H9 (cell line): ENCODE measurements at places on chromosomes 7 and 10. TPM values are rescaled to one million over a fixed set of nuclear protein-coding genes. Genes with fewer than 3 reads are reported as not detected.
A peak's percentile ranks its signal among the peaks of the same experiment; 100 is the strongest.

The FRG2B gene
- not detected in 2 replicates for total RNA-seq

The THNSL1 gene
- total RNA-seq, result 3.9 and 4.2 TPM in 2 replicates

DNA sequence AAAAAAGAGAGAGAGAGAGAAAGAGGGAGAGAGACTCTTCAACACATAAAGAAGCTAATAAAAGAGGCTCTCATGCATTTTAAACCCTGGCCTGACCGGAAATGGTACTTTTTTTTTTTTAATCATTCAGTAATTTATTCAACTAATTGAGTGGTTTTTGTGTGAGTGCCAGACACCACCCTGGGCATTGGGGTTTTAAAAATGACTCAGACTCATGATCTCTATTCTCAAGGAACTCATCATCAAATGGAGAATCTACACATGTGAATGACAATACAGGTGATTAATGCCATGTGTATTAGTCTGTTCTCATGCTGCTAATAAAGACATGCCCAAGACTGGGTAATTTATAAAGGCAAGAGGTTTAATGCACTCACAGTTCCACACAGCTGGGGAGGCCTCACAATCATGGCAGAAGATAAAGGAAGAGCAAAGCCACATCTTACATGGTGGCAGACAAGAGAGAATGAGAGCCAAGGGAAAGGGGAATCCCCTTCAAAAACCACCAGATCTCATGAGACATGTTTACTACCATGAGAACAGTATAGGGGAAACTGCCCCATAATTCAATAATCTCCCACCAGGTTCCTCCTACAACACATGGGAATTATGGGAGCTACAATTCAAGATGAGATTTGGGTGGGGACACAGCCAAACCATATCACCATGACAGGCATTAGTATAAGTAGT is 158.5 kb upstream of the AUTS2 start:
- H3K36me3 ChIP-seq, result no peaks in the 10 kb centered on the region
- H3K4me3 ChIP-seq, result no peak overlapping the region
- no peaks in the 10 kb centered on the region for H3K27me3 ChIP-seq
- DNase-seq, result no peak
- H3K4me1 ChIP-seq, result no peaks in the 10 kb centered on the region
- no peak overlapping the region for H3K27ac ChIP-seq

DNA sequence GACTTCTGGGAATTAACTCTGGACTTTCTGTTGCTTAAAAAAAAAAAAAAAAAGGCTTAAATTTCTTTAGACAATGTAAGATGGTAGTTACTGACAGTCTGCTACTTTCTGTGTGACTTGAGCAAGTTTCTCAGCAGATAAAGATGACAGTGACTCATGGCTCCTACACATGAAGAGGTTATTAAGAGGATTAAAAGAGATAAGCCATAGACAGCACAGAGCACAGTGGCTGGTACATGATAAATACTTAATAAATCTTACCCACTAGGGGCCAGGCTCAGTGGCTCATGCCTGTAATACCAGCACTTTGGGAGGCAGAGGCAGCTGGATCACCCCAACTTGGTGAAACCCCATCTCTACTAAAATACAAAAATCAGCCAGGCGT is 174.8 kb downstream of the JAZF1 start:
- H3K27me3 ChIP-seq, result no peaks in the 10 kb centered on the region
- no peaks in the 10 kb centered on the region for H3K36me3 ChIP-seq
- no peak for DNase-seq
- no peaks in the 10 kb centered on the region for H3K4me1 ChIP-seq
- H3K27ac ChIP-seq, result no peak overlapping the region
- no peak overlapping the region for H3K4me3 ChIP-seq

- no peak for DNase-seq
- H3K27me3 ChIP-seq, result no peaks in the 10 kb centered on the region
- H3K27ac ChIP-seq, result no peak overlapping the region
- H3K4me3 ChIP-seq, result no peak overlapping the region
Observed at GRCh38 chr10:18068401-18068800, 71.8 kb upstream of the CACNB2 start.

The NIPSNAP2 gene
- 39.7 and 40.7 TPM in 2 replicates for total RNA-seq

The NEUROD6 gene
- total RNA-seq, result not detected in 2 replicates

The ADAM12 gene
- 0.24 and 0.35 TPM in 2 replicates for total RNA-seq

The CYP26C1 gene
- total RNA-seq, result 0.42 and 0.79 TPM in 2 replicates

GRCh38 chr7:138049505-138050116 is 26.6 kb upstream of the AKR1D1 start:
- no peaks in the 10 kb centered on the region for H3K4me1 ChIP-seq
- H3K27ac ChIP-seq, result no peak overlapping the region
- DNase-seq, result no peak
- H3K36me3 ChIP-seq, result peaks cover 5% of the 10 kb centered on the region; the same call in 2 of the 3 replicates
- no peaks in the 10 kb centered on the region for H3K27me3 ChIP-seq
- H3K4me3 ChIP-seq, result no peak overlapping the region

The KDM7A gene
- 6.6 and 7.0 TPM in 2 replicates for total RNA-seq

GRCh38 chr10:63553031-63553430 is 31.8 kb downstream of the REEP3 start:
- H3K4me1 ChIP-seq, result no peaks in the 10 kb centered on the region; the same call in 1 of the 2 replicates
- no peaks in the 10 kb centered on the region; the same call in 2 of the 3 replicates for H3K36me3 ChIP-seq
- H3K27me3 ChIP-seq, result no peaks in the 10 kb centered on the region
- H3K27ac ChIP-seq, result no peak overlapping the region

GRCh38 chr10:3655528-3655927 is 129.5 kb downstream of the KLF6 start:
- peaks cover 8% of the 10 kb centered on the region for H3K36me3 ChIP-seq
- H3K27me3 ChIP-seq, result no peaks in the 10 kb centered on the region
- H3K4me1 ChIP-seq, result peaks cover 2% of the 10 kb centered on the region; the same call in 1 of the 2 replicates
- H3K4me3 ChIP-seq, result no peak overlapping the region
- no peak overlapping the region for H3K27ac ChIP-seq

DNA sequence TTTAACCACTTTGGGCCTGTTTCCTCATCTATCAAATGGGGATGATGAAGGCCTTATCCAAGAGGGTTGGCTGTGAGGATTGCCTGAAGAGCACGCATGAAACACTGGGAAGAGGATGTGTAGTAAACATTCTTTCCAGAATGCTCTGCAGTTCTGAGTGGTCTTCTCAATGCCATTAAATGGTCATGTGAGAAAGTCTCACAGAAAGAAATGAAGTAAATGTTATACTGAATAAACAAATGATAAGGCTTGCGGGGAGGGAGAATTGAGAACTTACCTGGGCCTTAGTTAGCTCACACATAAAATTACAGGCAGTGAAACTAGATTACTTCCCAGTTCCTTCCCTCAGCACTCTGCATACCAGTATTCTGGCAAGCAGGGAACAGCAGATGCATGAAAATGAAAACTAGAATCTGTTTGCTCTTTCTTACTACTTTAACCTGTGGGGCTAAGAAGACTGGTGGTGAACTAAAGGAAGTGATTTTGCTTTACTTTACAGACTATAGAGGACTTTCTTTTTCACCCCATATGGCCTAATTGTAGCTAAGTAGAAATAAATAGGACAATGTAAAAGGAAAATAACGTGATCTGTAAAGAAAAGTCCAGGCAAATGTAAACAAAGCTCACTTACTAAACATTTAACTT is 135.3 kb upstream of the CCDC6 start:
- no peak overlapping the region for H3K4me3 ChIP-seq
- no peaks in the 10 kb centered on the region for H3K27me3 ChIP-seq
- no peaks in the 10 kb centered on the region for H3K4me1 ChIP-seq
- DNase-seq, result no peak
- H3K27ac ChIP-seq, result no peak overlapping the region

DNA sequence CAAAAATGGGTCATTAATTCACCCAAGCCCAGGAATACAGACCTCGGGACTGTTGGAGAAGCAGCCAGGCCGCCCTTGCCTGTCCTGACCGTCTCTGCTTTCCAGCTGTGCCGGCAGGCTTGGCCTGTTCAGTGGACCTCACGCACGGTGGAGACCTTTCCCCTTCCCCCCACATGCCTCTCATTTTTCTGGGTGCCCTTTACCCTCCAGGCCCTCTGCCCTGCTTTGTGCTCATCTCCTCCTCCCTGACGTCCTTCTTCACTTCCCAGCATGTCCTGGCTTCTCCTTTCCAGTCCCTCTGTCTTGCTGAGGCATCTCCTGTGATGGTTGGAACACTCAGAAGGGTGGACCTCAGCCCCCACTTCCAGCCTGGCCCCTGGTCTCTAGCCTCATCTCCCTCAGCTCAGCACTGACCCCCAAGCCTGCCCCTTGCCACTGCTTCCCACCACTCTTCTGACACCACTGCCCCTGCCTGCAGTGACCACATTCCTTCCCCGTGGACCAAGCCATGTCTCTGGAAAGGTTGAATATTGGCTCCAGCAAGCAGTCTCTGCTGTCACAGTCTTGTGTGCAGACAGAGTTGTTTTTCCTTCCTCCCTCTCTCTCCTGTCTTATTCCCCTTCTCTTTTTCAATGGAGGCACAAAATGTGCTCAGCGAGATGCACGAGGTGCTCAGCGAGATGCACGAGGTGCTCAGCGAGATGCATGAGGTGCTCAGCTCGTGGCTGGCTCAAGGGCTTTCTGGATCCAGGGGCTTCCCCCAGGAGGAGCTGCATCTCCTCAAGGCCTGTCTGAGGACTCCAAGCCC is 14.9 kb downstream of the BAG3 start:
- no peak overlapping the region for H3K4me3 ChIP-seq
- H3K27ac ChIP-seq, result no peak overlapping the region

The UBE2D4 gene
- total RNA-seq, result 6.4 and 7.3 TPM in 2 replicates

The RAPGEF5 gene
- total RNA-seq, result 13.3 and 14.4 TPM in 2 replicates

GRCh38 chr7:42091461-42092291 is 145.3 kb downstream of the GLI3 start:
- peak; percentile 80 for DNase-seq
- peak overlapping the region; percentile 48 for H3K4me3 ChIP-seq
- H3K4me1 ChIP-seq, result peaks cover 7% of the 10 kb centered on the region; the same call in 1 of the 2 replicates
- no peak overlapping the region for H3K27ac ChIP-seq

DNA sequence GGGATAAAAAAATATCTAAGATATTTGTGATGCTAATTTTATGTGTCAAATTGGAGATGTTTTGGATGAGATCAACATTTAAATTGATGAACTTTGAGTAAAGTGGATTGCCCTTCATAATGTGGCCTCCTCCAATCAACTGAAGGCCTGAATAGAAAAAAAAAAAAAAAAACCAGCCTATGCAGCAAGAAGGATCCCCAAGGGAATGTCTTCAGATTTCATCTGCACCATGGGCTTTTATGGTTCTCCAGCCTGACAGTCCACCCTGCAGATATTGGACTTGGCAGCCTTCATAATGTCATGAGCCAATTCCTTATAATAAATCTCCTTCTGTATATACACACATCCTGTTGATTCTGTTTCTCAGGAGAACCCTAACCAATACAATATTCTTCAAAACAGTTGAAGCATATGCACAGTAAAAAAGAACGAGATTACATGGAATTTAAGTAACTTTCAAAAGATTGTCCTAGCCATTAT is 316.9 kb upstream of the PLXDC2 start:
- no peak overlapping the region for H3K4me3 ChIP-seq
- no peaks in the 10 kb centered on the region; the same call in 1 of the 2 replicates for H3K4me1 ChIP-seq
- no peak overlapping the region for H3K27ac ChIP-seq
- no peaks in the 10 kb centered on the region for H3K27me3 ChIP-seq
- DNase-seq, result no peak

The SLC18A3 gene
- not detected in 2 replicates for total RNA-seq

GRCh38 chr10:71423250-71423649 is 26.5 kb downstream of the CDH23 start:
- H3K36me3 ChIP-seq, result no peaks in the 10 kb centered on the region
- H3K27ac ChIP-seq, result no peak overlapping the region
- H3K4me1 ChIP-seq, result no peaks in the 10 kb centered on the region
- no peaks in the 10 kb centered on the region for H3K27me3 ChIP-seq
- no peak for DNase-seq

GRCh38 chr10:11742009-11742778 is at the start of gene ECHDC3:
ECHDC3 (plus strand) TSS chr10:11742382; CDS start chr10:11742577, 195 bp downstream.
- H3K36me3 ChIP-seq, result no peaks in the 10 kb centered on the region; the same call in 1 of the 2 replicates
- no peaks in the 10 kb centered on the region for H3K27me3 ChIP-seq
- H3K4me3 ChIP-seq, result peak within 1 kb of the TSS; percentile 71
- DNase-seq, result peak; percentile 68
- no peaks in the 10 kb centered on the region; the same call in 1 of the 2 replicates for H3K4me1 ChIP-seq

The TYW1B gene
- total RNA-seq, result 5.1 and 5.5 TPM in 2 replicates

- no peak overlapping the region for H3K27ac ChIP-seq
- no peak overlapping the region for H3K4me3 ChIP-seq
- peak; percentile 49 for DNase-seq
- no peaks in the 10 kb centered on the region; the same call in 1 of the 2 replicates for H3K4me1 ChIP-seq
- no peaks in the 10 kb centered on the region for H3K36me3 ChIP-seq
Observed at GRCh38 chr7:96414931-96415292, 93.0 kb upstream of the SLC25A13 start.

The FAM180A gene
- not detected in 2 replicates for total RNA-seq

DNA sequence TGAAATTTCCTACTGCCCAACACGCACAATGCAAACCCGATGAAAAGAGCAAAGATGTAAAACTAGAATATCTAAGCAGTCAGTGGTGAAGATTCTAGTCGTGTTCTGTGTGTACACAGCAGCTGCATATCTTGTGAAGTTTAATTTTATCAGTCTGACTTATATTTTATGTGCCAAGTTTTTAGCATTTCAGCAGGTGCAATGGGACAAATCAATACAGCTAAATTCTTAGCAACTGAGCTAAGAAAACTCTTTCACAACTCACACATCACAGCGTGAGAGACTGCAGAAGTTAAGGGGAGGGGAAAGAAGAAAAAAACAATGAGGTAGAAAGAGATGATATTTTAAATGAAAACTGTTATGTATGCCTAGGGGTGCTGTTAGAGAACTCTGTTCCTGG is 164.9 kb upstream of the NEBL start:
- no peak overlapping the region for H3K27ac ChIP-seq
- H3K4me3 ChIP-seq, result no peak overlapping the region
- H3K4me1 ChIP-seq, result no peaks in the 10 kb centered on the region
- DNase-seq, result no peak
- no peaks in the 10 kb centered on the region; the same call in 2 of the 3 replicates for H3K36me3 ChIP-seq

DNA sequence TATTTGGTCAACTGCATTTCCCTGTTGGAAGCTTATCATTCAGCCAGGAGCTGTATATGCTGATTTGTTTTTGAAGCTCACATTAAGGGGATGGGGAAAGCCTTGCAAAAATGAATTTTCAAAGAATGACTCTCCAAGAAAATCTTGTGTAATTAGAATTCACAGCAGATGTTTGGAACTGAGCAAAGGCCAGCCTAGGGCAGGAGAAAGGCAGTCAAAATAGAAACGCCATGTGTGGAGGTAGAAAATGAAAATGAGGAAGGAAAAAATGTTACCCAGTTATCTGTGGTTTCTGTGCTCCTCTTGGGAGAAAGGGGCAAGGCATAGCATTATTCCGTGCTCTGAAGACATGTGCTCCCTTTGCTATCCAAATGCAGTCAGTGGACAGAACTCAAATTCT is 93.5 kb downstream of the NRP1 start:
- no peak for DNase-seq
- no peak overlapping the region for H3K4me3 ChIP-seq
- H3K27ac ChIP-seq, result no peak overlapping the region
- H3K4me1 ChIP-seq, result no peaks in the 10 kb centered on the region

- no peak for DNase-seq
- no peak overlapping the region for H3K4me3 ChIP-seq
- H3K27ac ChIP-seq, result no peak overlapping the region
- H3K36me3 ChIP-seq, result peaks cover 22% of the 10 kb centered on the region
- H3K4me1 ChIP-seq, result no peaks in the 10 kb centered on the region
Observed at GRCh38 chr7:129903935-129904334, 48.8 kb downstream of the UBE2H start.

- H3K27me3 ChIP-seq, result no peaks in the 10 kb centered on the region
- peaks cover 7% of the 10 kb centered on the region; the same call in 1 of the 2 replicates for H3K4me1 ChIP-seq
- no peak overlapping the region for H3K4me3 ChIP-seq
- no peaks in the 10 kb centered on the region for H3K36me3 ChIP-seq
- DNase-seq, result no peak
Observed at GRCh38 chr10:13973742-13974141, 357.0 kb downstream of the FRMD4A start.

The FGFBP3 gene
- total RNA-seq, result 49.0 and 49.3 TPM in 2 replicates

The TEX47 gene
- total RNA-seq, result not detected in 2 replicates

- no peak overlapping the region for H3K27ac ChIP-seq
- no peak for DNase-seq
- H3K36me3 ChIP-seq, result no peaks in the 10 kb centered on the region
- no peaks in the 10 kb centered on the region for H3K27me3 ChIP-seq
Observed at GRCh38 chr7:18364396-18364795, 131.2 kb upstream of the HDAC9 start.

The LIPF gene
- total RNA-seq, result not detected in 2 replicates
